ENCODE measurements at places on chromosomes 11 and 22.

- DNase-seq, result no peak
Observed at GRCh38 chr22:20904008-20904979, 12.9 kb upstream of the CRKL start.

DNA sequence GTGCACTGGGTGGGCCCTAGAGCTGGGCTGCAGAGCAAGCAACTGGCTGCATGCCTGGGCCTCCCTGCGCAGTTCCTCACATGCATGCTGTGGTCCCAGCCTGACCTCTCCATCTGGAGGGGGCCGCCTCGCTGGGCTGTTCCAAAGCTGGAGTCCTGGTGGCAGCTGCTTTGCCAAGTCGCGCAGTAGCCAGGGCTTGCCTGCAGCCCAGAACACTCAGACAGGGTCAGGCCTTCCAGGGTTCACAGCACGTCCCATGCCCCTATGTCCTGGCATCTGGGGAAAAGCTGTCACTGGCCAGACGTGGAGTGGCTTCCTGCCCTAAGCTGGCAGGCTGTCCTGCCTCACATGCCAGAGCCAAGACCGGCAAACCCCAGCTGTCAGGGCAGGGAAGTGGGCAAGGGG, 16.5 kb upstream of the CDC42EP2 start:
- no peak for DNase-seq

DNA sequence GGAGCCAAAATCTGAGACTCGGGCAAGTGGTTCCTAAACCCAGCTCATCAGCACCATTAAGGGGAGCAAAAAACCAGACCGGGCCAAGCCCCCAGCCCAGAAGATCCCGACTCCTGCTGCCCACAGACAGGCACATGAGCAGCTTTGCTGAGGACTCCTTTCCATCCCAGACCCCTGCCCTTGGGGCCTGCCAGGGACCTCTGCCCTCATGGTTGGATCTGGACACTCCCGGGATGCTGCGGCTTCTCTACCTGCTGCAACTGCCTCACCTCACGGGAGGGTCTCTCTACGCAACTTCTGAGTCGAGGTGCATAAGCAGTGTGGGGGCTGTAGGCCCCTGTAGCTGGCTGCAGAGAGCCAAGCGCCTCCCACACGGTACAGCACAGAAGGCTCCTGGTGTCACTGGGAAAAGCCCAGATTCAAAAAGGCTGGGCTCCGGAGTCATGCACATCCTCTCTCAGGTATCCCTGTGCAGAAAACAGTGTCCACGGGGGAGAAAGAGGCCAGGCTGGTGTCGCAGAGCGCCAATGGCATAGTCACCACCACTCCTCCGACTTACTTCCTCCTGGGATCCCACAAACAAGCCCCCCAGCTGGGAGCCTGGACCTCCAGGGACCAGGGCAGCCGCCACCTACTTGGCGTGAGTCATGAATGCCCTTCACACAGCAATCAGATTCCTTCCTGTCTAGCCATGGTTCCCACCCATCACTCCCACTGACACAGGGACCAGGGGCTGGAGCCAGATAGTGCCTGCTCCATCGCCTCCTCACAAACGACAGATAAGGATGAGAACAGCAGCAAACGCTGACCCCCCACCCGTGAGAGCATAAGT, 122.1 kb downstream of the BCR start:
- no peak for DNase-seq

DNA sequence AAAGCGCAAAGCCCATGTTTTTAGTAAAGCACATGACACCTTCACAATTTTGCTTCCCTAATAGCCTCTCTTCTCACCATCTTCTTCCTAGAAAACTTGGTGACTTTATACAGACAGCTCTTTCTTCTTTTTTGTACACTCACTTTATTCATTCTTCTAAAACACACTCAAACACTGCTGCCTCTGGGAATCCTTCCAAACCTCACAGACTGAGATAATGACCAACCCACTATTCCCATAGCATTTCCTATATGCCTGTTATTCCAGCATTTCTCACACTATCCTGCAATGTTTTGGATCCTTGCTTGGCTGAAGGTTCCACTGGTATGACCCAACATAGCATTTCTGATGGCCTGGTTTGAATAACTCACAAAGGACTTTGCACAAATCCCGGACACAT, 442.1 kb upstream of the CCDC90B start:
- no peak for DNase-seq

DNA sequence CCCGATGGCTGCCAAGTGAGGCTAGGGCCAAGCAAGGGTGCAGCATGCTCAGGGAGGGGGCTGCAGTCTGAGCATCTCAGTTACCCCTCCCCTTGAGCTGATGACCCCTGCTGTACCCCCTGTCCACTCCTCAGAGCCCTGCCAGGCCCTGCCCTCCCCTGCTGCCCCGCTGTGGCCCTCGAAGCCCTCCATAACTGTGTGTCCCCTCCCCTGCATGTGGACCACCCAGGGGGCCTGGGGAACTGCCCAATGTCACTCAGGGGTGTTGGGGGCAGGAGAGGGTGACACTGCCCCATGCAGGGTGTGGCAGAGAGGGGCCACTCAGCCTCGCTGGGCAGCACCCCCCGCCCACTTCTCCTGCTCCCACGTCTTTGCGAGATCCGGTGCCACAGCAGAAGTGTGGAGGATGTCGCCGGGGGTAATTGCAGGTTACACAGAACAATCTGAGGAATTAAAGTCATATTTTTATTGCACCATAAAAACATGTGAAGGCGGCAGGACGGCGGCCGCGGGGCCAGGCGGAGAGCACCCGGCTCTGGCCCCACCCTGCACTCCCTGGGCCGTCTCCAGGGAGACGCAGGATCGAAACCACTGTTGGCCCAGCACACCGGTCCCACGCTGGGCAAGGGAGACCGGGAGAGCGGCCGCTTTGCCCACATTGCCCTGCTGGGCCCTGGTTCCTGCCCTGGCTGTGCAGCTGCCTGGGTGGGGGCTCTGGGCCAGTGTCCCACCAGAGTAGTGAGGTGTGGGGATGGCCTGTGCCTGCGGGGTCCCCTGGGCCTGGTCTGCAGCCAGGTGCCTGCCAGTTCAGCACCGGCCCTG, 18.7 kb upstream of the GNB1L start:
- DNase-seq, result peak; percentile 28

- no peak for DNase-seq
Observed at GRCh38 chr22:47309476-47309875, 547.0 kb downstream of the TBC1D22A start.

- no peak for DNase-seq
Observed at GRCh38 chr11:41307296-41308080, 152.0 kb downstream of the LRRC4C start.

- no peak for DNase-seq
Observed at GRCh38 chr11:104870910-104871309, 27.4 kb downstream of the CASP12 start.

- DNase-seq, result no peak
Observed at GRCh38 chr11:28049338-28050216, 58.4 kb downstream of the KIF18A start.

All from activated effector memory CD4-positive, alpha-beta T cell treated with anti-CD3 and anti-CD28 coated beads, Interleukin-2, amount 50 U/mL, for 16 hours (primary cell).